ENCODE measurements at places on chromosomes 2 and 18.

DNA sequence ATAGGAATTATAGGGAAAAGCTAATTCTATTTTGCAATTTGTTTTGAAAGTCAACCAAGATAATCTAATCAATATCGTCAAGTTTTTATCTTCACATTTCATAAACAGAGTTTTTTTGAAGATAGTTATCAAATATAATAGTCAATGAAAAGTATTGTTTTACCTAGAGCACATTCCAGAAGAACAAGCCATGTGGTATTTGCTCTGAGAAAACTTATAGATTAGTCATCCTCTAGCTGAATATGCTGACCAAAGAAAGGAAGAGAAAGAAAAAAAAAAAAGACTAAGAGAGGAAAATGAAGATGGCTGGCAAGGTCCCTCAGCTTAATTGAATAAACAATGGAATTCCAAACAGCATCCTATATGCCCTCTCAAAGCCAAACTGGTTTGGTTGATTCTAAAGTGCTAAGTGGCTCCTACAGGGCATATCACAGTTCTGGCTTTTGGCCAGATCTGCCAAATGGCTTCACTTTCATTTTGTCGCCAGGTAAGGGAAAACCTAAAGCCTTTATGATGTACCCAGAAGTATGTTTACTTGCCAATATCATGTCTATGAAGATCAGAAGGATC is 132.6 kb downstream of the VWC2L start:
- no peak for DNase-seq

- no peak for DNase-seq
Measured at GRCh38 chr2:165406173-165406572, 63.3 kb upstream of the CSRNP3 start.

- DNase-seq, result no peak
Measured at GRCh38 chr18:63683152-63683551, 19.6 kb upstream of the SERPINB11 start.

DNA sequence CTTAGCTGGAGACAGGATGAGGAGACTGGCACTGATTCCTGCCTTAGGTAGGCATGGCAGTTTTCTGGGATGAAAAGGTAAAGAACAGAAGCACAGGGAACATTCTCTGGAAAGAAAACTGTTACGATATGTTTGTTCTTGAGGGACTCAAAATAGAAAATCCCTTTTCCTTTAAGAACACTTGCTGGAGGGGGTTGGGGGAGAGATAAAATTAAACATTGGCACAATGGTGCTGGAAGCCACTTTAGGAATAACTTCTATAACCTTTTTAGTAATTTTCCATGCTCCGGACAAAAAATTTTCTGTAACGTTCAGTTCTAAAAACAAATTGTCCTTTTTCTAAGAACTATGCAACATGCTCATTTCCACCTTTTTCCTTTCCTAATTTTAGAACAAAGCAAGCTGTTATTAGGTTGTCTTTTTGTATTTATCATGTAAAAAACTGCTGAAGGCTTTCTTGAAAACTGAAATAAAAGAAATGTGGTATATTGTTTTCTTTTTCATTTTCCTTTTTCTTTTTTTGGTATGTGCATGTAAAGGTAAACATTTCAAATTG is 343.8 kb downstream of the EPHA4 start:
- no peak for DNase-seq

DNA sequence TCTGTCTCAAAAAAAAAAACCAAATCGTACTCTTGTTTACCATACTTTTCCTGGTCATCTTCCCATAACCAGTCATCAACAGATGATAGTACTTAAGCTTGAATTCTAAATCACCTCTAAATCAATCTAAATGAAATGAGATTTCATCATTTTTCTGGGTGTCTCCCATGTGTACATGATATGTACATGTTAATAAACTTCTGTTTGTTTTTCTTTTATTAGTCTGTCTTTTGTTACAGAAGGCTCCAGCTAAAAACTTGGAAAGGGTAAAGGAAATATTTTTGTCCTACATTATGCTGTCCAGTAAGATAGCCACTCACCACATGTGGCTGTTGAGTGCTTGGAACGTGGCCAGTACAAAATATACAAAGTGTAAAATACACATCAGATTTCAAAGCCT is 78.7 kb upstream of the MSH6 start:
- no peak for DNase-seq

DNA sequence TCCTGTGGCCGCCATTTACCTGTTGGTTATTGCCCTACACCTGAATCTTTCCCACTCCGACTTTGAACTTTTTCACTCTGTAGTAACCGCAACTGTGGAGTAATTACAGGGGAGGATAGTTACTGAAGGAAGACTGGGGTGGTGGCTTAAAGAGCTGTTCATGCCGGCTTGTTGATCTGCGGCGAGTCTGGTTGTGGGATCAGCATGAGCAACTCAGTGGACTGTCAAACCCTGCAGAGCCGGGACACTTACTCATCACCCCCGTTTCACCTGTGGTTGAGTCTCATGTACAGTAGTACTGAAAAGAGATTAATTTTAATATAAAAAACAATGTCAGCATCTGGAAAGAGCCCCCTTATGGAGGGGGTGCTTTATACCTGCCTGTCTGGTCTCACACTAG is 2.1 kb downstream of the ASB1 start:
- no peak for DNase-seq

- no peak for DNase-seq
Measured at GRCh38 chr2:148888986-148889385, 14.0 kb downstream of the KIF5C start.

DNA sequence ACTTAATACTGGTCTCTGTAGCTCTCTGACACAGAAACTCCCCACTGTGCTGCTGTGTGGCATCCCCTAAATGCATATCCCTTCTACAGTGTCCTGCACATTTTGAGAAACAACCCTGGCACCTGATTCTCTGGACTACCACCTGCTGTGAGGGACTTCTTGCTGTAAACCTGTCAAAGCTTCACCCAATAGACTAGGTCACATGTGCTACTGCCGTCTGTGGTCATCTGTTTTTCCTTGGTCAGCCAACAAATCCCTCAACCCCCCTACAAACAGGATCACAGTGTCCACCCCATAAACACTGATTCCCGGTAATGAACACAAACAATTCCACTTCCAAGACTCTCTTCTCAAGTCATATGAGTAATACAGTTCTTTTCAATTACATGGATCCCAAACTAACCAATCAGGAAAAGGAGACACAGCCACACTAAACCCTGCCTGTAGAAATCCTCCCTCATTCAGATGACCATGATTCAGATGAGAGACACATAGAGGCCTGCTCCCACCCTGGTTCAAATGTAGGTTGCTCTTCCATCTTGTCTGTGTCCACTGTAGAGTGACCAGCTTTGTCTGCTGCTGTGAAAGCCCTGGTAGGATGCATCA is 1157.4 kb downstream of the RPIA start:
- no peak for DNase-seq

DNA sequence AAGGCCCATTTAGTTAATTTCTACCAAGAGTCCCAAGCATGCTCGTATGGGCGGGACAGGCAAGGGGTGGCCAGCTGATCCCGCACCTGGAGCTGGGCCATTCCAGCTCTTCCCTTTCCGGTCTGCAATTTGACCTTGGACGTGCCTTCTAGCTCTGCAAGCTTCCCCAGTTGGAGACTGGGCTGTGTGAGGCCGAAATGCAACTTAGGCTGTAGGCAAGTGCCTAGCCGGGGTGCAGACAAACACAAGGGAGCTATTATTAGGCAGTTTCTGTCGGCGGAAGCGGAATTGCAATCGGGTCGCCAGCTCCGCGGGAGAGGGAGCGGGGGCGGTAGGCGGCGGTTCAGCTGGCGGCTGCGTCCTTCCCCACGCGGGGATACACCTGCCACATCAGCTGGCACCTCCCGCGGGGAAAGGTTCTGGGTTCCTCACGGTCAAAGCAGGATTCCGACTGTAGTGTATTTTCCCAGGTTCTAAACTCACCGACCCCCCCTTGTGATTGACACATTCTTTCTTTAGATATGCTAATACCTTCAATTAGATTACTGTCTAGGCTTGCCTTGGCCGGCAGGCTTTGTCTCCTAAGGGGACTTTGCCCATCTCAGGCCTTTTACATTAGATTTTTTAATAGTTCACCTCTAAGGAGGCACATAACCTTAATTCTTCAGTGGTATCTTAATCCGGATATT is 17.1 kb upstream of the ZNF532 start:
- DNase-seq, result no peak

DNA sequence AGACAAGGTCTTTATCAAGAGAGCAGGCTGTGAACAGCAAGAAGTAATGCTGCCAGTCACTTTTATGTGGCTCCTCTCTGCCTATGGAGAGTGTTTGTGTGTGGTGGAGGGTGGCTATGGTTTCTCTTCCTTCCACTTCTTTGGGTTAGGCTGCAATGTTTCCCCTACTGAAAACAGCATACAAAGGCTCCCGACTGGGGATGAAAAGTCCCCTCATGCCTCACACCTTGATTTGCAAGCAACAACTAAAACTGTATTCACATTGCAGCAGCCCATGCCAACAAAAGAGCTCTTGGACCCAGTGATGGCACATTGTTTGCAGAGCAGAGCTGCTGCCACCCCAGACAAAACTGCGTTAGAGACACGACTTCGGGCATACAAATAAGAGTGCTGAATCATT is 301.6 kb downstream of the SLC8A1 start:
- DNase-seq, result no peak

- no peak for DNase-seq
Measured at GRCh38 chr18:11511434-11512095, 97.8 kb upstream of the SLC35G4 start.

GRCh38 chr2:222080141-222080540 is 218.7 kb downstream of the PAX3 start:
- no peak for DNase-seq

DNA sequence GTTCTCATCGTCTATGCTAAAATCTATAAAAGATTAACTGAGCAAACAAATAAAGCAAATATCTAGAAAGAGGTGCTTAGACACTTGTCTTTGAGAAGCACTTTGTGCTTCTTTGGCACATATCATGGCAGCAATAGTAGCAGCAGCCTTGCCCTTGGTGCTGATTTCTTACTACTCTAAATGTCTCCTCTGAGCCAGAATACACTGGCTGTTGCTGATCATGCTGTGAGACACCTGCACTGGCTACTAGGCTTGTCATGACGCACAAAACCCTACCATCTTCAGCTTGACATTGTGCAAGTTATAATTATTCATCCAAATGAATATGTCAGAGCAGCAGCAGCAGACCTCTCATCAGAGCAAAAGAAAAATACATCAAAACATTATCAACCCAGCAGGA is 46.7 kb downstream of the FANCL start:
- no peak for DNase-seq

GRCh38 chr2:55049821-55050099 is 491 bp downstream of the RTN4 start:
- DNase-seq, result no peak

DNA sequence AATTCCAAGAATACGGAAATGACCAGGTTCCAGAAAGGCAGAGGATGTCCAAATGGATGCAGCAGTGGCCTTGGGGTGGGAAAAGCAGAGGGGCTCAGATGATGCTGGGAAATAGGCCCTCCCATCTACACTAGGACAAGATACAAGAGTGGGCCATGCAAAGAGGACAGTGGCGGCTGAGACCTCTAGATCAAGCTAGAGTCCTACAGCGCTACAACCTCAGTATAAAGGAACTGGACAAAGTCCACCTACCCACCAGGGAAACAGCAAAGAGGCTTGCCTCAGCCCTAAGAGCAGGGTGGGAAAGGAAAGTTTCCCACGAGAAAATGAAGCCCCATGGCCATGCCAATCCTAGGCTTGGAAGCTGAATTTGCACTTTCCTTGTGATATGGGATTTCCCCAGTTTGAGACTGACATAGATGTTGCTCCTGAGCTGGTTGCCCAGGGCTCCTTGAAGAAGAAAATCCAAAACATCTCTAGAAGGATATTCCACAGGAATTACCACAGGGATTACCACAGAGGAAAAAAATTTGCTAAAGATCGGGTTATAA is 282.2 kb downstream of the MREG start:
- no peak for DNase-seq

DNA sequence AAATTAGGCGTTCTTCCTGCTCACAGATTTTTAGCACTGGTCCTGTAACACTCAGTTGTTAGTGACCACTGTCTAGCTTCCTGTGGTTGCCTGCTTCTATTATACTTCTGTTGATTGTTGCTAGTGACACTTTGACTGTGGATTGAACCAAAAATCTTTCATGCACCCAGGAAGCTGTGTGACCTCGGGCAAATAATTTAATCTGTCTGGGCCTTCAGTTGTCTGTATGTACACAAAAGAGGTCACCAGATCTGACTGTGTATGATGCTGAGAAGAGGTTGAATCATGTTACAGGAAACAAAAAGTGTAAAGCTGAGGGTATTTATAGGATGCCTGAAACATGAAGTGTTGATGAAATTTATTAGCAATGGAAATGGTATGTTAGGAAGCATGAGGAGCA is 12.7 kb downstream of the ICOS start:
- no peak for DNase-seq

DNA sequence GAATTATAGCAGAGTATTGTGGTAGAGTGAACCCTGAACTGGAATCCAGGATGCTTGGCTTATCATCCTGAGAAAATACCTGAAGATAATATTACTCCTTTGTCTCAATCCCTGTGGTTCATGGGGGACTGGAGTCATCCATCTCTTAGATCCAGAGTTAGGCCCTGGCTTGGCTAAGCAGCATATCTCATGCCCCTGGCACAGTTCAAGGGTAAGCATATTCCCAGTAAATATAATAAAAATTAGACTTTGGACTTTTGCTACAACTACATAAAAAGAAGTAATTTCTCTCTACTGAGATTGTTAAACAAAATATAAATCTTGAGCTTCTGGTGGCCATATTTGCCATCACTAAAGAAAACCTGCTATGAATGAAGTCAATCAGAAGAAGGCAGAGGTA is 47.7 kb upstream of the STK39 start:
- DNase-seq, result no peak

- no peak for DNase-seq
Measured at GRCh38 chr2:100405403-100406119, 11.9 kb downstream of the CHST10 start.

DNA sequence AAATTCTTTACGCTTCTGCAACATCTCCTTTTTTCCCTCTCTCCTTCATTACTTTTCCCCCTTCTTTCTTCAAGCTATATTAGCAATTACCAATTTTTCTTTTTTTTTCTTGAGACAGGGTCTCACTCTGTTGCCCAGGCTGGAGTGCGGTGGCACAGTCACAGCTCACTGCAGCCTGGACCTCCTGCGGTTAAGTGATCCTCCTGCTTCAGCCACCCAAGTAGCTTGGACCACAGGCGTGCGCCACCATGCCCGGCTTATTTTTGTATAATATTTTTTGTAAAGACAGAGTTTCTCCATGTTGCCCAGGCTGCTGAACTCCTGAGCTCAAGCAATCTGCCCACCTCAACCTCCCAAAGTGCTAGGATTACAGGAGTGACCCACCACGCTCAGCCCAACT is 70.7 kb downstream of the EPG5 start:
- DNase-seq, result no peak

GRCh38 chr18:35964319-35964718 is 8.2 kb upstream of the RMP24 start:
- no peak for DNase-seq
